ENCODE measurements at places on chromosomes 11 and 22.
A peak's percentile ranks its signal among the peaks of the same experiment; 100 is the strongest.

- ATAC-seq: no peak
These were observed 7.2 kb upstream of the OAF start for GRCh38 chr11:120203626-120204025.

DNA sequence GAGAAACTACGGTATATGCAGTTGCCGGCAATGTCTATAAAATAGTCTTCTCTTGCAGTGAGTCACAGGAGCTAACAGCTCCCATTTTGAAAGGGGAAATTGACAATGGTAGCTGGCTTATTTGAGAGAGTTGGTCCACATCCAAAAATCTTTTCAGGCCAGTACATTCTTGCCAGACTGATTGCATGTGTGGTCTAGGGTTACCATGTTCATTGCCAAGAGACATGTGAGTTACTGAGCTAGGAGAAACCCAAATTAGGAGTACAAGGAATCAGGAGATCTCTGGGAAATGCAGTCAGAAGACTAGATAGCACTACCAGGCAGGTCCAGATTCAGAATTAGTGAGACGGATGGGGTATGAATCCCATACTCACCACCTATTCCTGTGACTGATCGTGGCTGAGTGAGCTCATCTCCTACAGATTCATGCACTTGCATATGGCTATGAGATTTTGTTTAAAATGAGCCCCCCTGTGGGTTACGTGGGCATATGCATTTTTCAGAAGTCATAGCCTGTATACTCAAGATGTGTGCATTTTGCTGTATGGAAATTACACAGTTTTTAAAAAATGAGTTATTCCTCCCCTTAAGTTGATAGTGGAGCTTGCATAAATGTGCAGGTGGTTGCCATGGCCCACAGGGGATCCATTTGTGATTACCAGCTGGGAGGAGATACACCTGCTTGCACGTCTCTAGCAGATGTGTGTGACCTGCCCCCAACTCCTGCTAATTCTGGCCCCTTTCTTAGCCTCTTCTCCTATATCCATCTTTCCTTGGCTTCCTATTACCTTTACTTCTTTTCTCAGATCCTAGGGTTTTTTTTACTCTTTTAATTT lies 102.7 kb downstream of the COMMD9 start:
- no peak for ATAC-seq

GRCh38 chr11:96307776-96308140 lies 35.2 kb downstream of the MAML2 start:
- peak; percentile 23 for ATAC-seq

DNA sequence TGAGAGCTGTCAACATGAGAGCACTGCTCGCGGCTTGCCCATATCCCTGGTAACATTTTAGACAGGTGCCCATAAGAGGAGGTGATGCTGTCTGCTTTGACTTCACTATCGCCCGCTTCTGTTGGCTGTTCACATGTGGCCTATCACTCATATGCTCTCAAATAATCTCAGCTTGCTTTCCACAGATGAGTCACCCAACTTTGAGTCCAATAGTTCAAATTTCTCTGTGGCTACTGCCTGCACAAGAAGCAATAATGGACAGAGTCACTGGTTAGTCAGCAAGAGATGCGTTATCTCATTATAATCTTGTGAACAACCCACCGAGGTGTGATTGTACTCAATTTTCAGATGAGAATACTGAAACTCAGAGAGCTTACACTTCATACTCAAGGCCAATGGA lies 1714.1 kb downstream of the LRRC4C start:
- ATAC-seq: no peak

DNA sequence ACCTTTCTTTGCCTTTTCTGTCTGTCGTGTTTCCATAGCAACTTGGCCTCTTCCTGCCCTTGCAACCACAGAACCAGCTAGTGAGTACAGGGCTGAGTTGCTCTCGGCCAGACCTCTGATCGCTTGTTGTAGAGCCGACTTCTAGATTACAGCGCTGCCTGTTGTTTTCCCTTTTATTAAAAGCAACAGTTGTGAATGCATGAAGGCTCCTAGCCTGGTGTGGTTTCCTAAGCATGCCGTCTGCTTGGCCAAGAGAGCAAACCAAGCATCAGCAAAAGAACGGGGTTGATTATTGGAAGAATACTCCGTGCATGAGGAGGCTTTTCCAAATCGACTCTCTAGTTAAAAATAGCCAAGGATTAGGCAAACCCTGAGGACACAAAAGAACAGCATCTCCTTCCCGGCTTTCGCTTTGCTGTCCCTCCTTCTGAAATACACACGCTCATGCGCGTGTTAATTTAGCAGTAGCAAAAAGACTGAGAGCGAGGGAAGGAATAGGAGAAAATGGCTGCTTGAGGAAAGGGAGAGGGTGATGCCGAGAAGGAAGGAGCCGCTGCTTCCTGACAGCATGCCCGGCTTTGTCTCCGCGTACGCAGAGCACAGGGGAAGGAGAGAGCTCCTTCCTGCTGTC lies 71.5 kb upstream of the TTC12 start:
- ATAC-seq: peak; percentile 75

- ATAC-seq: no peak
These were observed 6.2 kb downstream of the KDM4F start for GRCh38 chr11:95055283-95055897.

GRCh38 chr11:70504246-70505020 lies 106.1 kb downstream of the CTTN start:
- no peak for ATAC-seq

GRCh38 chr11:112281726-112282125 lies 21.1 kb upstream of the PLET1 start:
- ATAC-seq: no peak

GRCh38 chr11:1371836-1372465 lies 17.8 kb upstream of the BRSK2 start:
- no peak for ATAC-seq
